ENCODE measurements at places on chromosomes 1 and 21.

DNA sequence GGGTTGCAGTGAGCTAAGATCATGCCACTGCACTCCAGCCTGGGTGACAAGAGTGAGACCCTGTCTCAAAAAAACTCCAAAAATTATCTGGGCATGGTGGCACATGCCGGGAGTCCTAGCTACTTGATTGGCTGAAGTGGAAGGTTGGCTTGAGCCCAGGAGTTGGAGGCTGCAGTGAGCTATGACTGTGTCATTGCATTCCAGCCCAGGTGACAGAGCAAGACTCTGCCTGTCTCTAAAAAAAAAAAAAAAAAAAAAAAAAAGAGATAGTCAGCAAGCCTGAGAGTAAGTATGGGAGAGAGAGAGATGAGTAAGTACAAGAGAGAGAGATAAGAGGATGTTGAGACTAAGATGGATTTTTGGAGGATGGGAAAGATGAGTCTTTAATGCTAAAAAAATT is 180.8 kb upstream of the CACYBP start:
- DNase-seq: no peak

DNA sequence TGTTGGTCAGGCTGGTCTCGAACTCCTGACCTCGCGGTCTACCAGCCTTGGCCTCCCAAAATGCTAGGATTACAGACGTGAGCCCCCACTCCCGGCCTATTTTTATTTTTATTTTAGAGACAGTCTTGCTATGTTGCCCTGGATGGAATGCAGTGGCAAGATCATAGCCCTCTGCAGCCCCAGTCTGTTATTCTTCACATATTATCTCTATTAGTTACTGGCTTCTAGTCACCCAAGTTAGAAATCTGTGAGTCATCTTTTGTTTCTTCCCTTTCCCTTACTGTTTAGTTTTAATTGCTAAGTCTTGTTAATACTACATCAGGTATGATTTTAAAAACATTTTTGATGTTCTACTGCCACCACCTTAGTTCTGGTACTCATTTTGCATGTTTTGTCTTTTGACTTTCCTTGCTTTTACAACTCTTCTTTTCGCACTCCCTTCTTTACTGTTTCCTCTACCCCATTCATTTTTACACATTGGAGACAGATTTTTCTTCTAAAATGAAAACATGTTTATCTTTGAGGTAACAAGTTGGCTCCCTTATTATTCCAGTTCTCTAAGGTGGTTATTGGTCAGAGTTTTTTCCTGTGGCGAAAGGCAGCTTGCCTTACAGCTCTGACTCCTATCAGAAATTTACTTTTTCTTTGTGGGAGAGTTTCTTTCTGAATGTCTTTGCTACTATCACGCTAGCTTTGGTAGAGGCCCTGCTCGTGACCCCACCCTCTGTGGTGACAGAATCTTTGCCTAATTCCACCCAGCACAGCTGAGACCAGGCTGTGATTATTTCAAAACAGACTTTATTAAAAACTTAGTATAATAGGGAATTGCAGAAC is 19.5 kb downstream of the ZMYM4 start:
- no peak for DNase-seq

- DNase-seq: no peak
Observed at GRCh38 chr21:33023574-33024200, 2.0 kb upstream of the OLIG2 start.

DNA sequence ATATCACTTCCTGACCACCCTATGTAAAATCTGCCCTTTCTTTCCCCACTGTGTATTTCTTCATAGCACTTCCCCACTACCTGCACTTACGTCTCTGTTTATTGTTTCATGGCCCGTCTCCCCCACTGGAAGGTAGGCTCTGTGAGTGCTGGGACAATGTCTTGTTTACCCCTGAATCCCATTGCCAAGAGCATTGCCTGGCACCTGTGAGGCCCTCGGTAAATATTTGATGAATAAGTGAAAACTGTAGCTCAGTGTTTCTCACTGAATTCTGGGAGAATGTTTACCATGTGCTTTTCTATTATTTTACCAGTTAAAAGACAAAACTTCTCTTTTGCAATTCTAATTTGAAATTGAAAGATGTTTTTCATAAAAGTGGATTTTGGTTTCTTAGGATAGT is 11.8 kb downstream of the NFASC start:
- DNase-seq: no peak

- no peak for DNase-seq
Observed at GRCh38 chr1:55055084-55055882, 15.9 kb downstream of the PCSK9 start.

DNA sequence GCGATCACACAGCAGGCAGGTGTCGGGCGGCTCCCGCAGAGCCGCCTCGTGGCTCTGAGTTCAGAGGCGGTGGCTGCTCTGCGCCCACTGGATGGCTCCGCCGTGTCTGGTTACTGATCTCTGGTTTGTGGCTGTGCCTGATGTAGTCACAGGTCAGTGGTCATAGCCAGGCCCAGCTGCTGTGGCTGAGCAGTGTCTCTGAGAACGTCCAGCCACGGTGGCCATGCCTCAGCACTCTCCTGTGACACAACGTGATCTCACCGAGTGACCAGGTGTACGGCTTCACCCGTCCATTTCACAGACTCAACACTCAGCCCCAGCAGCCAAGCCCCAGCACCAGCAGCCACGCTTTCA is 61.2 kb downstream of the KCNN3 start:
- no peak for DNase-seq

- DNase-seq: no peak
Observed at GRCh38 chr1:70358921-70359564, 4.5 kb upstream of the ANKRD13C start.

DNA sequence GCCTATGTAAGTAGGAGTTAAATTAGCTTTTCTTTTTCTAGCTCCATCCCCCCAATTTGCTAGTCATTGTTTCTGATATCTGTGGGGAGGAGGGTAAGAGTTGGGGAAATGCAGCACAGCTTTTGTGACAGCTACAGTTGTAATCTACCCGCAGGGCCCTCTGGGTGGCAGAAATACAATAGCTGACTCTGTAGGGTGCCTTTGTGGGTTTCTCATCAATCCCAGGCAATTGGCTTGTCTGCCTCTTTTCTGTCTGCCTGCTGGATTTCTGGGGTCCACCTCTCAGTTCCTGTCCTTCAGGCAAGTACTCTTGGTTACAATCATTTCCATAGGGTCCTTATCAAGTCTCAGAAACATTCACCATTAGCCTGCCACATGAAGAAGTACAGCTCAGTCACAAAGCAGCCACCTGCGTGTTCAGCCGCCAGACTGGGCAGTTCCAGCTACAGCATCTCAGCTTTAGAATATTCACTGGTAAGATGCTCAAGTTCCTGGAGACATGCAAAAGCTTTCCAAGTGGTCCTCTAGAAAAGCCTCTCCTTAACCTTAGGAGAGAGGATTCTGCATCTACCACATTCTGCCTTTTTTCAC is 19.2 kb upstream of the SLC44A5 start:
- no peak for DNase-seq
